ENCODE measurements at places on chromosomes 5 and 9. TPM values are rescaled to one million over a fixed set of nuclear protein-coding genes. Genes with fewer than 3 reads are reported as not detected.

The C5orf52 gene
- not detected for total RNA-seq

The NAIF1 gene
- 6.9 TPM for total RNA-seq

The CYSRT1 gene
- 4.6 TPM for total RNA-seq

The SPAAR gene
- not detected for total RNA-seq

The CCL27 gene
- not detected for total RNA-seq
